GM23248 (cell line): ENCODE measurements at places on chromosomes 2 and 18. TPM values are rescaled to one million over a fixed set of nuclear protein-coding genes. Genes with fewer than 3 reads are reported as not detected.

Gene EGR4
- not detected in 2 replicates for total RNA-seq

DNA sequence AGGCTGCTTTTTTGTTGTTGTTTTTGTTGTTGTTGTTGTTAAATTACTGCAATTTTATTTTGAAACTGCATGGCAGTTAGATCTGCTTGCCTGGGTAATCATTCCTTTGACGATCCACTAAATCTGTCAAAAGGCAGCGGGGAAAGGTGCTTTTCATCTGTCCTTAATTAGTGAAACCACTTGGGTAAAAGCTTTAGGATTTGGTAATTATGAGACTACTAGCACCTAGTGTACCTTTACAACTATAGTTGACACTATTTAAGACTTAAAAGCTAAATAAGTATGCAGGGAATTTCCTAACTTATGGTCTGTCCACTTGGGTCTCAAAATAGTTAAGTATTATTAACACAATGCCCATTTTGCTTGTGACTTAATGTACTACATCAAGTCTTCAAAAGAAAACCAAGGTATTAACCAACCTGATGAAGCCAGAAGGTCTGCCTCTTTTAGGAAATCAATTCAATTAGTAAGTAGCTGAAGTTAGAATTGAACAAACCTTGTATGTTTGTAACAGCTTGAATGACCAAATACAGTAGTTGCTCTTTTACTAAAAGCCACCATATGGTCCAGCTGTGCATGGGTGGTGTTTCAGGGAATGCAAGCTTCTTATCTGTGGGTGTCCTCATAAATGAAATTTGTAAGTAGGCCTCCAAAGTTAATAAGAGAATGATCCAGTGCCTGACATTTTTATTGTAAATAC lies 44.8 kb downstream of the NAB1 start:
- no peak for DNase-seq

Gene DBI
- 41.6 and 55.0 TPM in 2 replicates for total RNA-seq

GRCh38 chr2:222080141-222080540 lies 218.7 kb downstream of the PAX3 start:
- DNase-seq, result no peak

- no peak for DNase-seq
Observed at GRCh38 chr2:76323381-76323780, 612.7 kb upstream of the GCFC2 start.

DNA sequence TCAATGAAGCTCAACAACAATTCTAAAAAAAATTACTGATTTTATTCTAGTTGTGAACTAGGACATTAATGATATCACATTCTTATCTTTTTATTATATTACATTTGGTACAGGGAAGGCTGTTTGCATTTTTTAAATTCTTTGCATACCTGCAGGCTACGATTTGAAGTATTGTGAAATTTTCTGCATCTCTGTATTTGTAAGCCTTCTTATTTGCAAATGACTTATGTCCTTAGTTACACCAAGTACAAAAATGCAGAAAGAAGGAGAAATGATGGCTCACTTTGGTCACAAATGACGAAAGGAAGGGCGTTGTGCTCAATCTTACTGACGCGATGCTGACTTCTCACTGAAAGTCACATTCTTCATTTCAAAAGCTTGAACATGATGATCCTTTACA lies 227.5 kb upstream of the SOX11 start:
- no peak for DNase-seq

Gene IL37
- total RNA-seq, result not detected in 2 replicates

Gene UGT1A4
- not detected in 2 replicates for total RNA-seq
